AG10803 (cell line): ENCODE measurements at places on chromosomes 1 and 21.

DNA sequence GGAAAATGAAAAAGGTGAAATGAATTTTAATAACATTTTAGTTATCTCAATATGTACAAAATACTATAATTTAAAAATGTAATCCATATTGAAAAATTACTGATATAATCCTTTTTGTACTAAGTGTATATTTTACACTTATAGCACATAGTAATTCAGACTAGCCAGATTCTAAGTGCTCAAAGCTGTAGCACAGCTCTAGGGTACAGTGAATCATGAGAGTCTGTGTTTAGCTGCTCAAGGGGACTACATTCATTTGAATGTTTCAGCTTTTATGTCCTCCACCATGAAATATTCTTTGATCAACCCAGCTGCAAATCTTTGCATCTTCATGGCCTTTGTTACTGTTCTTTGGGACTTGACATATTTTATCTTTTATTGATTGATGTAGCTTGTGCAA lies 15.7 kb downstream of the CD53 start:
- no peak for DNase-seq

DNA sequence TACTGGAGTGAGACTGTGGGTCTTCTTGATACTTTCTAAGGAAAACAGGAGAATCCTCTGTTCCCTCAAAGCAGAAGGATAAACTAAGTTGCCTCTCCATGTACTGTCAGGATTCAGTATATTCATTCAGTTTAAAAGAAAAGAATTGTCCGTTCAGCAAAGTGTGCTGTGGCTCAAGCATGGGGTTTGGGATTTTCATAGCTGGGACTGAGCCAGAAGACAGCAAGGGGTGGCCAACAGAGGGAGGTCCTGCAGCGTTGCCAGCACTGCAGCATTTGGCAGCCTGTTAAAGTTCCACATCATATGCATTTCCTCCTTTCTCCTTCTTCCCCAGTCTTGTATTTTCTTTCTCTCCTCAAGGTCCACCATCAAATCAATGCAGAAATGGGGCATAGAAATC lies 75.1 kb downstream of the DTL start:
- DNase-seq = peak; percentile 45

DNA sequence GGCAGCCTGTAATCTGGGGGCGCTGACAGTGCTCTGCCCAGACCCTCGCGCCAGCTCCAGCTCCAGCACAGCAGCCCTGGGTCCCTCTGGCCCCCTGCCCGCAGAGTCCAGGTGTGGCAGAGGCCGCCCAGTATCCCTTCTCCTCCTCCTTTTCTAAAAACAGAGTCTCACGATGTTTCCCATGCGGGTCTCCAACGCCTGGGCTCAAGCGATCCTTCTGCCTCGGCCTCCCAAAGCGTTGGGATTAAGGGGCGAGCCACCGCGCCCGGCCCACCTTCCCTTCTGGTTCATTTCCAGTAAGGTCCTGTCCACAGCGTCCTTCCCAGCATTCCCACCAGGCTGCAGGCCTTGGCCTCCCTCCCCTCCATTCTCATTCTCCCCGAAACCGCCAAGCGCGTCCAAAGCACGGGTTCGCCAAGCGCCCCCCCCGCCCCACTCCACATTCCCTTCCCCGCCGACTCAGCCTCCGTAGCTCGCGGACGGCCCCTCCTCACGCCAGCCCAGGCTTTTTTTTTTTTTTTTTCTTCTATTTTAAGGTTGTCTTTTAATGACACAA lies 2.0 kb upstream of the PCBP3 start:
- DNase-seq = no peak

DNA sequence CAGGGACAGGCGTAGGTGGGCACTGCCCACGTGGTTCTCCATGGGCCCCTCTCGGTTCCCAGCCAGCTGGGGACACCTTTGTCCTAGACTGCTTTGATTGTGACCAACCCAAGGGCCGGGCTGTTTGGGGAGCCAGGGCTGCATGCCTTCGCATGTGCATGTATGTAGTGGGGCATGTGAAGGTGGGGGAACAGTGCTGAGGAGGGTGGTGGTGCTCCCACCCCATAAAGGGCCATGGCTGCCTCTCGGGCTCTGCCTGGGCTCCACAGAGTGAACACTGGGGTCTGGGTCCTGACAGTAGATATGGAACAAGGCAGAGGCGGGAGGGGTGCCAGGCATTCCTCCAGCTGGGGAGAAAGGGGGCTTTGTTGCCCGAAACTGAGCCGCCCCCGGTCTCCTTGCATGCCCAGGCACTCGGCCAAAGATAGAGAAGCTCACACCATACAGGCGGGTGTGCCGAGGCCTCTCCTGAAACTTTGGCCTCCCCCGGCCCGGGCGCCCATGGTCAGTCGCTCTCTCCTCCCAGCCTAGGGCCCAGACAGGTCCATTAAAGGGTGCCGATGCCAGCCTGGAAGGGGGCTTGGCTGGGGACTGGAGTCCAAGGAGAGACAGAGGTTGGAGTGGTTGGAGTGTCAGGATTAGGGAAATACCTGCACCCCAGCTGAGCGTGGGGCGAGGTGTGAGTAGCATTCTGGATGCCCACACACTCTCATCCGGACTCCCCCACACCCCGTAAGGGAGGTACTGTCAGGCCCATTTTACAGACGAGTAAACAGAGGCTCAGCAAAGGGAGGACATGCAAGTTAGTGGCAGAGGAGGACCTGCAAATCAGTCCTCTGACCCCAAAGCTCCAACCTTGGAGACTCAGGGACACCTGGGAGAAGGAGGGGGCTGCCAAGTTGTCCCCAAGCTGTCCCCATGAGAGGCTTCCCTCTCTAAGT lies 41.1 kb downstream of the EPHA2 start:
- DNase-seq = no peak

DNA sequence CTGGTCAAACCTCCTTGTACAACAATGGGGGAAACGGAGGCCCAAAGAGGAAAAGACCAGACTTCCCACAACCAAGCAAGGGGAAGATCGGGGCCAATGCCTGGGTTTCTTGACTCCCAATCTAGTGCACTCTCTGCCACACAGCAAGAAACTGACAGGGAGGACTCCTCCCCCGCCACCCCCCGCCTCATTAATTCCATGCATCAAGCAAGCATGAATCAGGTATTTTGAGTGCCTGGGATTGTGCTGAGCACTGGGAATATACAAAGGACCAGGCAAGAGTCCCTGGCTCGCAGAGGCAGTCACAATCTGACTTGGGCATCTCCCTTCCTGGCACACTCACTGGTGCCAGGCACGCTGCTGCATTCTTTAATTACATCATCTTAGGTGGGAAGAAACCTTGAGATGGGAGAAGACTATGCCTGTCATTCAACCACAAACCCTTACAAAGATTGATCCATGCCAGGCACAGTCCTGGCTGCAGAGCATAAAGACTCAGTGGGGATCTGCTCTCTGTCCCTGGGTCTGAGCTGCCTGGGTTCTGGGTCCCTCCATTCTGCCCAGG lies 4.4 kb upstream of the KCNC4 start:
- DNase-seq = no peak

DNA sequence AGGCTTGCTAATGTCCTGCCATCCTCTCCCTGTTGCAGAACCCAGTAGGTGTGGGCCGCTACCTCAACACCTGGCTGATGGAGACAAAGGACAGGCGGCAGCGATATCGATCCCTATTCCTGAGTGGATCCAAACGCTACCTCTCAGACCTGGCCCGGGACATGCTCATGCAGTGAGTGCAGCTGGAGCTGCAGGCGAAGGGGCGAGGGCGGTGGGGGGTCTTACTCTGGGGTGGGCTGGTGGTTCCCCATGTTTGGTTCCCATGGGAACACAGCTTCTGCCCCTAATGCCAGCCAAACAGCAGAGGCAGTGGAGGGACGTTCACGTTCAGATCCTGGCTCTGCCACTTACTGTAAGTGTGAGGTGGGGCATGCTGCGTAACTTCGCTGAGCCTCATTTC lies 15.8 kb upstream of the TTC22 start:
- DNase-seq = no peak

GRCh38 chr21:35232545-35233176 lies 183.6 kb upstream of the RUNX1 start:
- DNase-seq = peak; percentile 36

- no peak for DNase-seq
Measured at GRCh38 chr1:112169517-112169916, 180.0 kb upstream of the KCND3 start.

GRCh38 chr1:51453010-51453409 lies 66.1 kb downstream of the EPS15 start:
- DNase-seq = no peak

- DNase-seq = no peak
Measured at GRCh38 chr1:238606457-238606856, 715.7 kb upstream of the ZP4 start.

DNA sequence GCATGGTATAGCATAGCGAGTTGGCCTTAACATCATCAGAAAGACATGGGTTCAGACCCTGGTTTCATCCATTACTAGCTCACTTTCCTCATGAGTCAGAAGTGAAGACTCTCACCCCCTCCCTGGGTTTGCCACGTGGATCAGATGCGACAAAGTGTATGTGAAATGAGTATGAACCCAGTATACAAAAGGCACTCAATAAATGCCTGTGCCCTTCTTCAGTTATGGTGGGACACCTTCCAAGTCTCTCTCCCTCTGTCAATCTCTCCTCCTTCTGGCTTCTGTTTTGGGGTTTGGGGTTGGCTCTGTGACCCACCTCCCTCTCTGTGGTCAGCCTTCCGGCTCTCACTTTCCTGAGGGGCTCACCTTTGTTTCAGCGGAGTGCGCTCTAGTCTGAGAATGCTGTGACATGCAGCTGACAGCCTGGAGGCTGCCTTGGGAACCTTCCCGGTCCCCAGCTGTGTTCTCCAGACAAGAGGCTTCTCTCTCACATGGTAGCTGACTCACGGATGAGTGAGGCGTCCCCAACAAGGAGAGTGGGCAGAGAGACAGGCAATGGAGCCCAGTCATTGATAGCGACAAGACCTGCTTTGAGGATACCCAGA lies 155.0 kb upstream of the EDN2 start:
- peak; percentile 77 for DNase-seq

GRCh38 chr1:234994436-234995295 lies 134.0 kb downstream of the TOMM20 start:
- no peak for DNase-seq

DNA sequence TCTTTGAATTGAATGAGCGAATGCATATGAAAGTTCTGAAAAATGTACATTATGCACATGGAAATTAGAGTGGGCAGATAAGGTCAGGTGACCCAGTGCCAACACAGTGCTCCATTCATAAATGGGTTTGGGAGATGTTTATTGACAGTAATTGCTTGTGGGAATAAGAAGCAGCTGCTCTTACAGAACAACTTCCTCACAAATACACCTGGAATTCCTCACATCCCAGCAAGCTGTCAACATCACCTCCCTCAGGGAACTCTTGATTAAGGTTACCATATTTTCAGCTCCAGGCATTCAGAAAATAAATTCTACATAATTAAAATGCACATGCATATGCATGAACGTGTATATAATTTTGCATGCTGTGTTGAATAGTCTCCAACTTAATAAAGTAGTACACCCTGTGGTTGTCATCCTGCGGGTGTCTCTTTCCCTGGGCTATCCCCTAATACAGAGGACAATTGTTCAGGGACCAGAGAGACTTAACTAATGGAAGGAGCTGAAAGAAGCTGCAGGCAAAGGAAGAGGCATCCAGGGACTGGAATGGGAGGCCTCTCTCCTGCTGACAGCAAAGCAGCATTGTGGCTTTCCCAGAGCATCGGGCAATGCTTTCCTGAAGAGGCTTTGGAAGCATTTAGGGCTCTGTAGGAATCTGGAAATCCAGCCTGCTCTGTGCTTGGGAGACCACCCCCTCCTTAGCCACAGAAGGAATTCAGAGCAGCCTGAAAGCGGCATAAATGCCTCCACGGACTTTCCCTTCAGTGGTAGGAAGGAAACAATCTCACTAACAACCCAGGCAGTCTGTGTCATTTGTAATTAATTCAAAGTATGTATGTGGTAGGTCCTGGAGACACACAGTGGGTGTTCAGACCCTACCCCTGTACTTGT lies 55.2 kb upstream of the GNG12 start:
- peak; percentile 58 for DNase-seq

DNA sequence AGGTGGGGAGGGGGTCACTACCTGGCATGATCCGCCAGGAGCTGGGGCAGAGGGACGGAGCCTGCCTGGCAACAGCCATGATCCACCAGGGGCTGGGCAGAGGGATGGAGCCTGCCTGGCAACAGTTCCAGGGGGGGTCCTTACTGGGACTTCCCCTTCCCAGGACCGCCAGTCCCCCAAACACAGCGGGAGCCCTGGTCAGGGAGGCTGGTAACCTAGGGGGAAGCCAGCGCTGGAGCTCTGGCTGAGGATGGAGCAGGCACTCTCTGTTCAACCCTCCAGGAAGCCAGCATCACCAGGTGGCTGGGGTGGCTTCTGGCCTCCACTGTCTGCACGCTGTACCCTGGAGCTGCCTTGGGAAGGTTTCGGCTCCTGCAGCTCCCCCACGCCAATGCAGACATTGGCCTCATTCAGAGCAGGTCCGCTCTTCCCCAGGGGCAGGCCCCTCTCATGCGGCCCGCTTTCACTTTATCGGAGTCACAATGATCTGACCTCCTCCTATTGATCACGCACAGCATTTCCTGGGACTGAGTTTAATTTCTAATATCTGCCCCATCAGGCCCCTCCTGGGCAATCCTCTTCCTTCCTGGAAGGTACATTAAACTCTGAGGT lies 68.4 kb upstream of the ABCG1 start:
- DNase-seq = no peak

- peak; percentile 63 for DNase-seq
Measured at GRCh38 chr1:180881806-180882509, 30.7 kb upstream of the KIAA1614 start.

GRCh38 chr21:34618941-34619340 lies 4.0 kb upstream of the RCAN1 start:
- DNase-seq = no peak

GRCh38 chr21:23522751-23523150 lies 2084.5 kb downstream of the MRPL39 start:
- no peak for DNase-seq

DNA sequence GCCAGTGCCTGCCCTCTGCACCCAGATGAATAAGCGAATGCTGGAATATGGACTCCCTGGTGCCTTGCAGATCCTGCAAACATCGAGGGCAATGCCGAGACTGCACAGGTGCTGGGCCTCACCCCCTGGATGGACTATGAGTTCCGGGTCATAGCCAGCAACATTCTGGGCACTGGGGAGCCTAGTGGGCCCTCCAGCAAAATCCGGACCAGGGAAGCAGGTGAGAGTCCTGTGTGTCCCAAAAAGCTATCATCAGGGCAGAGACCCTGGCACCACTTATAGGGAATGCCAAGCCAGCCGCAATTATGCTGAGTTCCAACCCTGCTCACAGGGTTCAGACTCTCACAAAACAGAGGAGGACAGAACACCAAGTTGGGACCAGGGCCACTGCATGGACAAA lies 17.2 kb downstream of the TMEM81 start:
- DNase-seq = no peak

- DNase-seq = no peak
Measured at GRCh38 chr1:248847181-248847955, 9.3 kb downstream of the ZNF672 start.

GRCh38 chr1:33320619-33321165 lies at the start of gene A3GALT2:
A3GALT2 (minus strand) TSS chr1:33321098; CDS start chr1:33321098, 0 bp downstream.
- DNase-seq = no peak

GRCh38 chr1:216660561-216660960 lies 62.7 kb downstream of the ESRRG start:
- no peak for DNase-seq

GRCh38 chr1:37728416-37728815 lies 36.1 kb downstream of the CDCA8 start:
- DNase-seq = no peak
